ENCODE measurements at places on chromosomes 12 and 14. TPM values are rescaled to one million over a fixed set of nuclear protein-coding genes. Genes with fewer than 3 reads are reported as not detected.
A peak's percentile ranks its signal among the peaks of the same experiment; 100 is the strongest.

DNA sequence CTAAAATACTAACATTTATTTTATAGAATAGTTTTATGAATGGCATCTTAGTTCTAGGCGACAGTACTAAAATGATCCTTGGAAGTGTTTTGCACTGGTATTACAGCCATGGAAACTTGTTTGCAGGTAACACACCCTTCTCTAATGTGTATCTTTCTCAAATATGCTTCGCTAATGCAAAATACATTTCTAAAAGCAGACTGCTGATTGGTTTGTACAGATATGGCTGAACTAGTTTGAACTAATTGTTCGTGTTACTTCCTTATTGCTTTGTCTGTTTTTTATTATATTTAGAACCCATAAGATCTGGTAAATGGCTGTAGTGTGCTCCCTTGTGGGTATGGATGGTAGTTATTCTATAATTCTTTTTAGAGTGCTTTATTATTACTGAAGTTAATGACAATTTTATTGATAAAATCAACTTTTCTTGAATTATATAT, 53.0 kb downstream of the ATF7IP start:
- H3K27ac ChIP-seq = peak overlapping the region; percentile 52
- H3K36me3 ChIP-seq = peaks cover 14% of the 10 kb centered on the region
- H3K4me3 ChIP-seq = peak overlapping the region; percentile 33
- H3K4me1 ChIP-seq = peaks cover 13% of the 10 kb centered on the region

DNA sequence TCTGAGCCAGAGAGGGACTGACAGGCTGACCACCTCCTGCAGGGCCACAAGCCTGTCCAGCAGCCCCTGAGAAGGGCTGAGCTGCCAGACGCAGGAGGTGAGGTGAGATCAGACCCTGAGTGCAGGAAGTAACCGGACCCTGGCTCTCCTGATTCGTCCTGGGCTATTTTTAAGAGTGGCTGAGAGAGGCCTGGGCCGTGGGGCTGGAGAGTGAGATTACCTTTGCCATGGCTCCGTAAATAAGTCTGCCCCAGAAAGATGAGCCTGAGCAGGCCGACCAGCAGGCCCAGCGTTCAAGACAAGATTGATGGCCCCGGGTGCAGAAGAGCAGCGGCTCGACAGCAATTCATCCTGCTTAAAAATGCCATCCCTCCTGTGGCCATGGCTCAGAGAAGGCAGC, 54.2 kb downstream of the SPTB start:
- no peak overlapping the region for H3K4me3 ChIP-seq
- H3K4me1 ChIP-seq = peaks cover 8% of the 10 kb centered on the region
- no peak for DNase-seq
- no peak overlapping the region for H3K27ac ChIP-seq

DNA sequence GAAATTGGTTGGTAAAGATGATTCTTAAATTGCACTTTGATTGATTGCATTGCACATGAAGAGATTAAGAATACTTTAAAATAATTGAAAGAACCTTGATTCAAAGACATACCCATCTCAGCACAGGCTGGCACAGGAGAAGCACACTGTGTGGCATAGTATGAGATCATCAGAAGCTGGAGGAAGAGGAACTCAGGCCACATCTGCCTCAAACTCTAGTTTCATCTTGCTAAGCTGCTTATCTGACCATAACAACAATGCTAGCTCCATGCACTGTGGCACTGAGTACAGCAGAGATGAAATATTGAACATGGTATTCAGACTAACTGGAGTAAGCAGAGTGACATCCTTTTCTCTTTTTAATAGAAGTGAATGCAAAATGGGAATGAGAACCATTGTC, 99.1 kb downstream of the TBC1D30 start:
- H3K4me1 ChIP-seq = no peaks in the 10 kb centered on the region
- H3K4me3 ChIP-seq = no peak overlapping the region
- no peaks in the 10 kb centered on the region for H3K36me3 ChIP-seq
- no peaks in the 10 kb centered on the region for H3K27me3 ChIP-seq
- DNase-seq = no peak

- peaks cover 92% of the 10 kb centered on the region for H3K36me3 ChIP-seq
- no peak overlapping the region for H3K27ac ChIP-seq
- H3K27me3 ChIP-seq = no peaks in the 10 kb centered on the region
These were observed 37.6 kb downstream of the CAND1 start for GRCh38 chr12:67306712-67307111.

Gene ACOT6
- not detected for total RNA-seq

All from CD4-positive, alpha-beta T cell (primary cell).